Activated naive CD8-positive, alpha-beta T cell treated with anti-CD3 and anti-CD28 coated beads for 36 hours (primary cell): ENCODE measurements at places on chromosomes 5 and 9.

DNA sequence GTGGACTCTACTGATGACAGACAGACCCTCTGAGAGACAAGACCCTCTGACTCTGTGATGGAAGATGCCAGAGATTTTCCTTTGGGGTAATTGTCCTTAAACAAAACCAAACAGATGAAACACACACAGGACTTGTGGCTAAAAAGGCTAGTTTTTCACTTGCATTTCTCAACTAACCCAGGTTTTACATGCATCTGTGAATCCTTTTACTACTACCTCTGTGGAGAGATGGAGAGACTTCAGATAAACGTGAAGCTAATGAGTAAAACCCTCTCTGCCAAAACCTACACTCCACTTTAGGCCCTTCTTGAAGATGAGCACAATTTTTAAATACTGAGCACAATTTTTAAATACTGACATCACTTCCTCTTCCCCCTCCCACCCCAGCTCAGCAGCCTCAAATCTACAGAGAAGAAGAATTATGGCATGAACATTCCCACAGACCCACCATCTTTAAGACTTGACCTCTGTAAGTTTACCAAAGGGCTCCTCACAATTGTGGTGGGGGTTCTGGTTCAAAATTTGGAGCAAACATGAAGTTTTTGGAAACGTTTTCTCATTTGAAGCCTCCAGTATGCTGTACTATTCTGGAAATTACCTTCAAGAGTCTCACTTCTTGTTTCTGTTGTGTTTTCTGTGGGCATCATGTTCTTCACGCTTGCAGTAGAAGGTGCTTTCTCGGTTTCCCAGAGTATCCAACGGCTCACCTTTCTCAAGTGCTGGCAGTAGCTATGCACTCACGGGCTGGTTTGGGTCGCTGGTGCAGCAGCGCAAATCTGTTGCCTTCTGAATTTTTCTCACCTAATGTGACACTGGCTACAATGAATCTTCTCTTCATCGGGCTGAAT is 42.7 kb downstream of the ACER2 start:
- no peak for DNase-seq

GRCh38 chr5:119583684-119584083 is 45.7 kb upstream of the FAM170A start:
- DNase-seq, result no peak

DNA sequence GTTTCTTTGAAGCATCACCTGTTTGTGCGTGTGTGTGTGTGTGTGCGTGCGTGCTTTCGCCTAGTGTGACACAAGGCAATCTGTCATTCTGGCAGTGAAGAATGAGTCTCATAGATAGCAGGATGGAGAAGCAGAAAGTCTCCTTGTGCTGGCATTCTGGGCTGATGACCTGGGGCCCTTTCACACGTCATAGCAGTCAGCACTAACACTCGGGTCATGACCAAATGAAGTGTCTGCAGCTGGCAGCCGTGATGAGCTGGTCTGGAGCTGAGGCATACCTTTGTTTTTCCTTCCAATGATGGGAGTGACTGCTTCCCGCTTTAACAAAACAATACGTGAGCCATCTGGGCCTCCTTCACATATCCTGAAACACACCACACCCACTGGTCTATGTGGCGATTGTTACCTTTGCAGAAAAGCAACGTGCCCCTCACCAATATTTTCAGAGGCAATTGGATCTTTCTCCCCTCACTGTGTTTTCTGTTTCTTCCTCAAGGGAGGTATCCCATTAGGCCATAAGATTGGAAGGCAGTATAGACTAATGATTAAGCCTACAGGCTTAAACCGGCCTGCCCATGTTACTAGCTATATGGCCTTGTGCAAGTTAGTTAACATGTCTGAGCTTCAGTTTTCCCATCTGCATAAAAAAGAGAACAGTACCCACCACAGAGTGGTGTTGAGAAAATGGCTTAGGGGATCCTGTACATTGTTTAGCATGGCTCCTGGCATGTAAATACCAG is 88.8 kb downstream of the SREK1 start:
- DNase-seq, result no peak

DNA sequence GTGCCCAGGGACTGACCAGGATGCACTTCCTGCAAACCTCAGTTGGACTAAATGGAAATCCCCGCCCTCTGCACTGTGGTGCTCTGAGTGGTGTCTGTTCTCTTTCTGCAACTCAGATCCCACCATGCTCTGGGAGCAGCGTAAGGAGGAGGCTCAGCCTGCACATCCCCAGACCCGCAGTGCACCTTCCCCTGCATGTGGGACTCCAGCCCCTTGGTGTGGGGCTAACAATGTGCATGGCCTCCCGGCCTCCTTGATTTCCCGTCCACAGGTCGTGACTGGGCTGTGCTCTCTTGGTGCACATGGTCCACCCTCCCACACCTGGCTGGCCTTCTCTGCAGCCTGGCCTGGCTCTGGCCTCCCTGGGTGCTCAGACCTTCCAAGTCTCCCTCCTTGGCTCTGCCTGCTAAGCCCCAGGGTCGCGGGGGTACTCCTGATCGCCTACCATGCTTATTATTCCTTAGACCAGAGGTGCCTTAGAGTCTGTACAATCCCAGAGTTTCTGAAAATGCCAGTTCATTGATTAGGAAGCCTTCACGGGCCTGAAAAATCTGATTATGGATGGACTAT is 397.5 kb downstream of the IRX2 start:
- no peak for DNase-seq

GRCh38 chr5:62574599-62574998 is 4.0 kb upstream of the LRRC70 start:
- no peak for DNase-seq
